ENCODE measurements at places on chromosomes 12 and 14.

- DNase-seq, result no peak
Observed at GRCh38 chr12:24904871-24905270, 44.0 kb downstream of the BCAT1 start.

DNA sequence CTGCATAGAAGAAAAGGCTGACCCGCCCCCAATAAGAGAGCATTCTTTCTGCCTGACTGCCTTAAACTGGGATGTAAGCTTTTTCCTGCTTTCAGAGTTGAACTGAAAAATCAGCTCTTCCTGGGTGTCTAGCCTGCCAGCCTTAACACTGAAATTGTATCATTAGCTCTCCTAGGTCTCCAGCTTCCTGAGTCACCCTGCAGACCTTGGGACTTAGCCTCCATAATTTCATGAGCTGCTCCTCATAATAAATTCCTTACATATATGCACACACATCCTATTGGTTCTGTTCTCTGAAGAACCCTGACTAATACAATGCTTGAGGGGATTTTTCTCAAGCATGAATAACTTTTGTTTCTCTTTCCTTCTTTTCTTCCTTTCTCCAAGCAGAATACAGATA lies 76.4 kb upstream of the FAR2 start:
- DNase-seq, result no peak

GRCh38 chr12:84877340-84877739 lies 35.3 kb downstream of the SLC6A15 start:
- DNase-seq, result no peak

DNA sequence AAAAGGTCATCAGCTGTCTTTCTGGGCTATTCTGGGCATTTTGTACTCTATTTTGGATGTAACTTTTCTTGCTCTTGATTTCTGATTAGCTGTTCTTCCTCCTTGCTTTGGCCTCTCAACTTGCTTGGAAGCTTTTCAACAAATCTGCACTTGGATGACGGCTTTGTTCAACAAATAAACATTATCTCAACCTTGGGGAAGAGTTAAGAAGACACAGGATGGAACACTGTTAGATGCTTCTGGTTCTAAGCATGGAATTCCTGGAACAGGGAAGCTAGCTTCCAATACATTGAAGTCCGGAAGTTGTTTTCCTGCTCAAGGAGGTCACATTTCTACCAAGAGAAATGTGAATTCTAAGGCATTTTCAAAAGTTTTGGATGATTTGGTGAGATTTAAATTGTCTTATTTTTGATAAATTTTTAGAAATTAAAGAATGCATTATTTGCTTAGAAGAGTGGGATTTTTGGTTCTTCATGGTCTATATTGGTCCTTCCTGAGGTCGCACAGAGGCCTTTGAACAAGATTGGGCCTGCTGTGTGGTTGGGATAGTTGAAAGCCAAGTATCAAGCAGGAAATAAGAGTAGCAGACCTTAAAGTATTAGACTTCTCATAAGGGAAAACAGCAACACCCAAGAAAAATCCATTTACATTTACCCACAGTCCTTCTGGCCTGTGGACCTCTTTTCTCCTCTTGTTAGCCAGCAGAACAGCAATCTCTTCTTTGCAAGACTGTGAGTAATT lies 59.2 kb downstream of the PPFIBP1 start:
- DNase-seq, result no peak

DNA sequence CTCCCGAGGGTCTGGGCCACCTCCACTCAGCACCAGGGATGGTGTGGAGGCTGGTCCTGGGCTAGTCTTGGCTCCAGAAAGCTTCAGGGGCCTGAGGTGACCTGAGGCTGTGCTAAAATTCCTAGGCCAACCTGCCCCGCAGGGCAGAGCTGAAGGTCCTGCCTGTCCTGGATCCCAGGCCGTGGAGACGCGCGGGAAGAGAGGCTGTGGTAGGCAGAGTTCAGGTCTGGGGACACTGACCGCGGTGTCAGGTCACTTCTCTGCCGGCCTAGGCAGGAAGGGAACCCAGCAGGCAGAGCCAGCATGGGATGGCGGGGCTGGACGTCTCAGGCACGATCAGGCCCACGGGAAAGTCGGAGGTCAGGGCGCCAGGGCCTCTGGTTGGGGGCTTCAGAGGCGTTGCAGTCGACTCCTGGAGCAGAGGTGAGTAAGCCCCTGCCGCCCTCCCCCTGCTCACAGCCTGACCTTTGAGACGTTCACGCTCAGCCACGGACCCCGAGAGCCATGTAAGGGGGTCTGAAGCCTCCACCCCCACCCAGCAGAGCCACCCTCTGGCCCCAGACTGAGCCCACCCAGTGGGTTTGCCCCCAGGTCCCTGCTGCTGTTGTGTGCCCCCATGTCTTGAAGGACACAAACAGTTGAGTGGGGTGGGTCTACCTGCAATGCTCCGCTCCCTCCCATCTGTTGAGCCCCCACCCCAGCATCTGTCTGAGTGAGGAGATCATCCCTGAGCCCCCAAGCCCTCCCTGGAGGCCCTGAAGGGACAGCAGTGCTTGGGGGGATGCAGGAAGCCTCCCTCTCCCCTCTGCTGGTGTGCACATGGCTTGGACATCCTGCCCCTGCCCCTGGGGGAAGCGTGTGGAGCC lies 142.7 kb downstream of the KIF26A start:
- DNase-seq, result no peak

- DNase-seq, result no peak
Observed at GRCh38 chr12:132837693-132838409, 9.2 kb upstream of the GOLGA3 start.

DNA sequence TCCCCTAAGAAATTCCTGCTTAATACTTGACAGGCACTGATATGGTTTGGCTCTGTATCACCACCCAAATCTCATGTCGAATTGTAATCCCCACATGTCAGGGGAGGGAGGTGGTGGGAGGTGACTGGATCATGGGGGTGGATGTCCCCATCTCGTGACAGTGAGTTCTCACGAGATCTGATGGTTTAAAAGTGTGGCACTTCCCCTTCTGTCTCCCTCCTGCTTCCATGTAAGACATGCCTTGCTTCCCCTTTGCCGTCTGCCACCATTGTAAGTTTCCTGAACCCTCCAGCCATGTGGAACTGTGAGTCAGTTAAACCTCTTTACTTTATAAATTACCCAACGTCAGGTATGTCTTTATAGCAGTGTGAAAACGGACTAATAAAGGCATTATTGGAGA lies 198.0 kb downstream of the FOXN3 start:
- no peak for DNase-seq

DNA sequence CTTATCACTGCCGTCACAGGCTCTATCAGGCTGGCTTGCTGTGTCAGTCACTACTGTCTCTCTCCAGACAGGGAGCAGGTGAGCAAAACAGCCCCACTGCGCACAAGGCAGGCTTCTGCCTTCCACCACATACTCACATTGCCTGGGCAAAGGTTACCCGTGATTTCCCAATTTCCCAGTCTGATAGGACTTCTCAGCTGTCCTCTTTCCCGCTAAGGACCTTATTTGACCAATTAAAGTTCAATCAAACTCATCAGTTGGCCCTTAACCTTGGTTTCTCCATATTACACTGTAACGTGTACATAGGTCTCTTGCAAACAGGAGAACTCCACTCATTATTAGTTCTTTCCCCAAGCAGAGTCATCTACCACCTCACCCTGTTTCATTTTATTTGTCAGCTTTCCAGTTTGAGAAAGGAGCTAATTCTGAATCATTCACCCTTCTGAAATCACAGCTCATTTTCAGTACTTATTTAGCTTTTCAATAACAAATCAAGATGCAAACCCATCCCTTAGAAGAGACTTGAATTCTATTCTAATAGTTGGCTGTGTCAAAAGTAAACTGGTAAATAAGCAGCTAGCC lies 170.8 kb downstream of the ESR2 start:
- DNase-seq, result no peak

GRCh38 chr12:28191051-28192048 lies 1.1 kb downstream of the CCDC91 start:
- peak; percentile 49 for DNase-seq

DNA sequence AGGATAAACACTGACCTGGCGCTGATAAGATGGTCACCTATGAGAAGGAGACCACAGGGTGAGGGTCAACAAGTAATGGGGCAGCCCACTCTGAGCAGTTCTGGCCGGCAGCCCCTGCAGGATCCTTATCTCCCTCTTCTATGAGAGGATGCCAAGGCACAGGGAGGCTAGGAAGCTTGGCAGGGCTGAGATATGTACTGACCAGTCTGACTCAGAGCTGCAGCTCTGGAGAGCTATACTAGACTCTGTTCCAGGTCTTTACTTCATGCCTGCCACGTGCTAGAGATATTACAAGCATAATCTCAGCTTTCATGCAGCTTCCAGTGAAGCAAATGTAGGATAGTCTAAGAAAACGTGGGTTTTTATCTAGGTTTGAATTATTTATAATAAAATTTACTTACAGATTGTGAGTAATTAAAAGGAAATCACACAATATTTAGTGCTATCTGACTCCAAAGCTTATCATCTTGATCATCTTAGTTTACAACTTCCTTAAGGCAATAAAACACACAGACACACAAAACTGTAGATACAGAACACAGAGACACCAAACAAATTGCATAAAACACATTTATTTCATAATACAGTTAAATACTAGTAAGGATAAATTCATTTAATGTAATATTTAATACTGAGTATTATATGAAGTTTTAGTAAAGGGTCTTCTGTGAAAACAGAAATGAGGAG lies 32.3 kb downstream of the GIT2 start:
- DNase-seq, result no peak

Measured in eye (tissue), 1 donor.